ENCODE measurements at places on chromosomes 13 and 19.

DNA sequence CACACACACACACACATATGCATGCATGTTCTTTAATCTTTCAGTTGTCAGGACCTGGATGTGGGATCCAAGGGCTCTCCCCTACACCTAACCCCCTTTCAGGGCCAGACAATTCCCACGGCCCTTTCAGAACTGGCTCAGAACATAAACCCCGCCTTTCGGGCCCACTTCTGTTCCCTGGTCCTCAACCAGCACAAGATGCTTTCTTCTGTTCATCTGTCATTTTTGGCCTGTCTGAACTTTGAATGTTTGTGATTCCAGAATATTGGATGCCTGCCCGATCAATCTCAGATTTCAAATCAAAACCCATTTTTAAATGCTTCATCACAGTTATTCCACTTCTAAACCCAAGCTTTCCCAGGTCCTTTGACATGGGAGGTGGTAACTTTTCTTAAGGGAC lies 167.3 kb downstream of the USP12 start:
- no peak for DNase-seq

DNA sequence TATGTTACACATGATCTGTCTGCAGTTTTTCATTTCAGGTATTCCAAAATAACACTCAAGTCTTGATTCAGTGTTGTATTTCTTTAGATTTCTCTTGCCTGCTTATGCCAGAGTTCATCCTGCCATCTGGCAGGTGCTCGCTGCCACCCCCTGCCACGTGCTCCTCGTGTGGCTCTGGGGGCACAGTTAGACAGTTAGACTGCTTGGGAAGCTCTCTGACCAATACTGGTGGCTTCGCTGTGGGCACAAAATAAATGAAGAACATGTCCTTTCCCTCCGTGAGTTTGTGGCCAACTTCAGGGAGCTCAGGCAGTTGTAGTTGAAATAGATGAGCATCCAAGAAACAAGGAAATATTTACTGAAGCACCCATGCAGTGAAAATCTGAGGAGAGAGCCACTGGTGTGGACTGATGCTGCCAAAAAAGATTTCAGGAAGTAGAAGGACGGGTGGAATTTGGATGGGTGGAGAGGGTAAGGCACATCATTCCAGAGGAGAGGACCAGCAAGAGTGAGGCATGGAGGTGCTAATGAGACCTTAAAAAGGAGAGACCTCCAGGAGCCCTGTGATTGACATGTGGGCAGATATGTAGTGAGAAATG lies 37.5 kb upstream of the GPR183 start:
- DNase-seq, result no peak

- DNase-seq, result no peak
These were observed 42.4 kb downstream of the ZC3H13 start for GRCh38 chr13:46010148-46010547.

DNA sequence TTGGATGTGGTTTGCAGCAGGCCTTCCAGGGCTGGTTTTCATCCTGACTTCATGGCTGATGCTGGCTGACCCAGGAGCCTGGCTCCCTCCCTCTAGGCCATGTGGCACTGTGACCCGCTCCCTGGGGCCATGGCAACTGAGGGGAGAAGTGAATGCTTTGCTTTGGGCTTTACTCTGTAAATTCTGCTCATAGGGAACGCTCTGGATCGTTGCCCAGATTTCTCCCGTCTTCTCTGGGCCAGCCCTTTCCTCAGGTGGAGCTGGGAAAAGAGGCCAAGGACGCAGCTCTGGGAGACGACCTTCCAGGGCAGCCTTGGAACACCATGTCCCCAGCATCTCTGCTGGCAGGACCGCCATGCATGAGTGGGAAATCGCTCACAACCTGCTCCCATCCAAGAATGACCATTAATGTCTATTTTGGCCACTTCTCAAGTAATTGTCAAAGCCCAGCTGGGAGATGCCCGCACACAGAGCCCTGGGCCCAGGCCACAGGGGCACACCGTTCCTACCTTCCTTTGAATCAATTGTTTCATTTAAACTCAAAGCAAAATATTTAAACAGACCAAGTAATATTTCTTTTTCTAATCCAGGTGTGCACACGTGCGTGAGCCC lies 321.8 kb downstream of the TEX29 start:
- DNase-seq, result no peak

GRCh38 chr19:55579766-55580621 lies 654 bp downstream of the ZNF579 start:
- no peak for DNase-seq

DNA sequence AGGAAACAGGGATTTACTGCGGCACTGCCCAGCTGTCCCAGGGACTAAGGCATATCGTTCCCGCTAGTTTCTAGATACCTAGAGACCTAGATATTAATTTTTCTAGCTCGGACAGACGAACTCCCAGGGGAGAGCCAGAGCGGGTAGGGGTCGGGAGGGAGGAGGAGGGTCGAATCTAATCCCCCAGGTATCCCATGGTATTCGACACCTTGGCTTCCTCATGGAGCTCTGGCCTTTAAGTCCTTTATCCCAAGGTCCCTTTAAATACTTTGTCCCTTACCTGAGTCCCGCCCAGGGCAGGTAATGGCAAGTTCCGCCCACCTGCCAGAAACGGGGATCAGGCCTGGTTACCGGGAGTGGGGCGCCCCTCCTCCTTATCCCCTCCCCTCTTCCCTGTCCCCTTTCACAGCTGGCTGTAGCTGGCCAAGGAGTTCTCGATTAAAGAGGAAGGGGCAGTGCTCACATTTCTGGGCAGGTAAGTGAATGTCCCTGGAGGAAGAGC lies at the start of gene PRRG2:
TSS of gene PRRG2 (plus strand) at position 310 of the 502 bp plus-strand sequence. CDS start 1,904 bp downstream, outside the sequence.
- DNase-seq, result no peak

GRCh38 chr13:79191501-79191900 lies 214.6 kb downstream of the RBM26 start:
- DNase-seq, result no peak

GRCh38 chr13:90594681-90595080 lies 752.8 kb upstream of the MIR17HG start:
- DNase-seq, result no peak

DNA sequence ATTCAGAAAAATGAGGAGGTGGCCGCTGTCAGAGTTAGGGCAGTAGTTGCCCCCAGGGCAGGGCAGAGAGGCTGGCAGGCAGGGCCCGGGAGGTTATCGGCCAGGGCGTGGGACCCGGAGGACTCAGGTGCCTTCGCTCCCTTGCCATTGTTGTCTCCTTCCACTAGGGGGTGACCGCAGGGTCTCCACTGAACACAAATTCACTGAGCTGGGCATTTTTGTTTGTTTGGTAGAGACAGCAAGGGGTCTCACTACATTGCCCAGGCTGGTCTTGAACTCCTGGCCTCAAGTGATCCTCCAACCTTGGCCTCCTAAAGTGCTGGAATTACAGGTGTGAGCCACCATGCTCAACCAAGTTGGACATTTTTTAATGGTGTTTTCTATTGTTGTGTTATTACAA lies 25.1 kb downstream of the CARS2 start:
- DNase-seq, result no peak

DNA sequence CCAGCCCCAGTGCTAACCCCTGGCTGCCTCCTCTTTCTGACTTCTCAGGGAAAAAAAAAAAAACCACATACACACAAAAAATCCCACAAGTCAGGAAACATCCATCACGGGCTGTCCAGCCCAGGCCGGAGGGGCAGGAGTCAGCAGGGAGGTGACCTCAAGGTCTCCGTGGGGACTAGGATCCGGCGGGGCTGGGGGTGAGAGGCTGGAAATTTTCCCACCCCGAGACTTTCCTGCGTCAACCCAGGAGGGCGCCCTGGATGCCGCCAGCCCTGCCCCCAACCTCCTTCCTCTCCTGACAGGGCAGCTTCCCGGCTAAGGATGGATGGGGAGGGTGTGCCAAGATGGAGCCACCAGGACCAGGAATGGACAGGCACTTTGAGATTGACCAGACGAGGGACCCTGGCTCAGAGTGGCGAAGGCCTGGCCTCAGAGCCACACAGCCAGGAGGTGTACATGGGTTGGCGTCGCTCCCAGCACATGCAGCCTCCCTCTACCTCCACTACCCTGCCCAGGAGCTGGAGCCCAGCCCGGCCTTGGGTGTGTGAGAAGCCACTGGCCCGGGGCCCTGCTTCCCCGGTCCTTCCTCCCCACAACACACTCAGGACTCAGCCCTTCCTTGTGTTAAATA lies 33.3 kb downstream of the BLOC1S3 start:
- no peak for DNase-seq

GRCh38 chr13:27140060-27140459 lies 31.6 kb downstream of the USP12 start:
- no peak for DNase-seq

- DNase-seq, result no peak
These were observed 171.3 kb downstream of the NUFIP1 start for GRCh38 chr13:44818016-44818415.

- no peak for DNase-seq
These were observed 32.6 kb upstream of the MEDAG start for GRCh38 chr13:30873499-30873898.

- no peak for DNase-seq
These were observed 848.5 kb downstream of the PCDH17 start for GRCh38 chr13:58480061-58480460.

DNA sequence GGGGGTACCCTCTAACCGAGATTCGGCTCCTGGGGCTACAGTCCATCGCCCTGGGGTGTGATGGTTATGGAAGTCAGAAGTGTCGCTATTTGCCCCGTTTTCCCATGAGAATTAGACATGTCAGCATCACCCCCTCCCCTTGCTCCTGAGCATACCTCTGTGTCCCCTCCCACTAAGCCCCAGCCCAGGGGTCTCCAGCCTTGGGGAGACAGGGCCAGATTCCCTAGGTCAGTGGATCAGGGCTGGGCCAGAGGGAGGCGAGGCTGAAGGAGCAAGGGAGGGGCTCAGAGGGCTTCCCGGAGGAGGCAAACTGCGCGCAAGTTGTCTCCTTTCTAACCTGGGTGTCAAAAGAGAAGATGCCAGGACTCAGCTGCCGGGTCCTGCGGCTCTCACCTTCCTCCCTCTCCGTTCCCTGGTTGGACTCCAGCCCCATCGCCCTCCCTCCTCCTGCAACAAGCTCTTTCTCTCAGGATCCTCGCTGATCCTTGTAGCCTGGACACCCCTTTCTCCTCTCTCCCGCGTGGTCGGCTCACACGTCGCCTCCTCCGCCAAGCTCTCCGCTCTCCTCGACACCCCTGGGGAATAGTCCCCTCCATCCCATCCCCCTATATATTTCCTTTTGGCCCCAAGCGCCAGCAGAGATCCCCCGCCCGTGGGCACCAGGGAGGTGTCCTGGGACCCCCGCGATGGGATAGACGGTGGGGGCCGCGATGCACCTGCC lies 459 bp upstream of the TMEM59L start:
- DNase-seq, result no peak

DNA sequence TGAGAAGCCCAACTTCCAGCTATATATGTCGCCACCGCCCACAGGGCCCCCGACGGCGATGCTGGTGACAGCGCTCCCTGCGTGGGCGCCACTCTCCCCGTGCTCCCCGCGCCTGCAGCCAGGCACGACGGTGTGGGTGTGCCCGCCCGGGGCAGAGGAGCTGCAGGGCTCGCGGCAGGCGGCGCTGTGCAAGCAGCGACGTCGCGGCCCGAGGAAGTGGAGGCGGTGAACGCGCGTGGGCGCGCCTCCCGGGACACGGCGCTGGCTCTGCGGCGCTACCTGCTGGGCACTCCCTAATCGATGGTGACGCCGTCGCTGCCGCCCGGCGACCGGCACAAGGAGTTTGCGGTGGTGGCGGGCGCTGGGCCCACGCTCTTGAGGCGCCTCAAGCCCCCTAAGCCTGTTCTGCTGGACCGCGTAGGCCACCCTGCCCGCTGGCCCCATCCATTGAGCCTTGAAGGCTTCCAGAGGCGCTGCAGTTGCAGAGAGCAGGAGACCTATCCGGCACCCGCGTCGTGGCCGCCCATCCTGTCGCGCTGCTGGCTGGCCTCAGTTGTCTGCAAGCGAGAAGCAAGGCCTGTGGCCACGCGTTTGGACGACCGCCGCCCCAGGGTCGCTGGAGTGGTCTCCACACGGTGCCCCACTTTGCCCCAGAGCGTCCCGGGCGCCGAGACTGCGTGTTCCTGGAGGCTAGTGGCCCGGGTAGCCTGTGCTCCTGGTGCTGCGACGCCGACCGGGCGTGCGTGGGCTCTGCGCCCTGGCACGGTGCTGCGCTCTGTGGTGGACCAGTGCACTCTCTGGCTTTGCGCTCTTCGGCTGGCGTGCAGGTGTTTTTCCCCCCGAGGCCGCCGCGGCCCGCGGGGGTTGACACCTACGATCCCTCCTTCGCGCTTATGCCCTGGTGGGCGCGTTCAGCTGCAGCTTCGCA lies 23.1 kb downstream of the LRFN3 start:
- DNase-seq, result no peak

DNA sequence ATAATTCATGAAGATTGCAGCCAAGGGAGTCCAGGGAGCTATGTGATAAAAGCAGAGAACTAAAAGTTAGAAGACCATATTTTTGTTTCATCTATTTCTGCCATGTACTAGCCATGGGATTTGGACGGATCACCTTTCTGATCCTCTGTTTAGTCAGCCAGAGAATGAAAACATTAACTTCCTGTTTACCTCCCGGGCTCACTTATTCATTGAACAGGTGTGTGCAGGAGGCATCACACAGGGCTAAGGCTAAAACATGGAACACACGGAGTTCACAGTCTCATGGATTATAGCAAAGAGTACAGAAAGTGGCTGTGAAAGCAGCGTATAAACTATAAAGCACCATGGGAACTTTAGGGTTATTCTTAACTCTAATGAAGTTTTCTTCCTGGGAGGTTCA lies 96.8 kb downstream of the GPR12 start:
- peak; percentile 33 for DNase-seq

GRCh38 chr19:12997179-12997966 lies 2.1 kb downstream of the NFIX start:
- DNase-seq, result no peak

DNA sequence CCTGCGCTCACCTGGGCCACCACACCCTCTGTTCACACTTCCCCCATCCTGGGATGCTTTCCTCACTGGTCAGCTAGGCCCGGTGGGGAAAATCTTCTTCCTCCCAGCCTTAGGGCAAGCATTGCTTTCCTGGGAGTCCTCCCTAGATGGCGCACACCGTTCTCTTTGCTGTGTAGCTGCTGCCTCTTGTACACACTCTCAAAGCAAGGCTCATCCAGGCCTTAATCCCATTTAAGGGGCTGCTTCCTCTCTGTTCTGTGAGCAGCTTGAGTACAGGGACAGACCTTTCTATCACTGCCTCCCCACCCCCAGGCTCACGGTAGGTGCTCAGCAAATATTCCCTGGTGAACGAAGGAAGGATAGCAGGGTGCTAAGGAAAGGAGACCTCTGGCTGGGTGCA lies 11.1 kb downstream of the SLC7A10 start:
- no peak for DNase-seq

DNA sequence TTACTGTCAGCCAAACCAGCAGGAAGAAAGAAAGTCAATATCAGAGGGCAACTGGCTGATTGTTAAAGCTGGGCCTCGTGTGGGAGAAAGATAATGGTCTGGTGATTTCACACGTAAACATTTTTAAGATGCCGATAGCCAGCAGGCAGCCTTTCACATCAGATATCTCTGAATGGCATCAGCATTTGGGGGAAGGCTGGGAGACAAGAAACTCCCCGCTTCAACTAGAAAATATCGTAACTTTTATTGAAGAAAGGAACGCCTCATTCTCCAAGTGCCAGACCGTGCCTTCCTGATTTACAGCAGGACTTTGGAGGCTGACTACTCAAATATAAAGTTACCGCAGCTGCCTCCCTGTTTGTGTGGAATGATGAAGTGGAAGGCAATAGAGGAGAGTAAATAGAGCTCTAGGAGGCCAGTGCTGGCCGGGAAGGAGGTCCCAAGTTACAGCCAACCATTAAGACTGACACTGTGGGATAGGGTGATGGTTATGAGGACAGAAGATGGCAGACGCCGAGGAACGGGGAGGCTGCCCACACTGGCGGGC lies 284.3 kb upstream of the MAB21L1 start:
- DNase-seq, result no peak

- no peak for DNase-seq
These were observed 6.2 kb downstream of the PPP1R15A start for GRCh38 chr19:48878196-48879024.

GRCh38 chr19:12749938-12750521 lies 1.6 kb upstream of the BEST2 start:
- DNase-seq, result no peak

All from renal cortex interstitium (tissue), 15 donors.